ENCODE measurements at places on chromosomes 12 and 14. TPM values are rescaled to one million over a fixed set of nuclear protein-coding genes. Genes with fewer than 3 reads are reported as not detected.

LYSET gene
- total RNA-seq = 25.6 TPM

SERPINA1 gene
- 5.1 TPM for total RNA-seq

- no peaks in the 10 kb centered on the region for H3K36me3 ChIP-seq
- H3K4me1 ChIP-seq = peaks cover 15% of the 10 kb centered on the region
- H3K27ac ChIP-seq = 0 out of 2 replicates have a peak overlapping the region, but pooled peaks have one; percentile 1
- H3K27me3 ChIP-seq = no peaks in the 10 kb centered on the region
- DNase-seq = no peak
Measured at GRCh38 chr12:12735301-12735700, 18.1 kb downstream of the CDKN1B start.

- H3K36me3 ChIP-seq = no peaks in the 10 kb centered on the region
- H3K4me1 ChIP-seq = peaks cover 43% of the 10 kb centered on the region
- DNase-seq = no peak
Measured at GRCh38 chr12:66668311-66668710, 10.6 kb downstream of the GRIP1 start.

MANSC4 gene
- total RNA-seq = not detected

GRCh38 chr12:122803937-122804336 is 29.6 kb downstream of the CCDC62 start:
- H3K4me1 ChIP-seq = no peaks in the 10 kb centered on the region
- H3K36me3 ChIP-seq = no peaks in the 10 kb centered on the region
- H3K27ac ChIP-seq = no peak overlapping the region
- H3K4me3 ChIP-seq = no peak overlapping the region

IGF1 gene
- not detected for total RNA-seq

GSC gene
- 1.6 TPM for total RNA-seq

- H3K27me3 ChIP-seq = peaks cover 9% of the 10 kb centered on the region
- H3K4me3 ChIP-seq = no peak overlapping the region
- no peak for DNase-seq
- H3K4me1 ChIP-seq = no peaks in the 10 kb centered on the region
Measured at GRCh38 chr12:48910196-48910595, 15.1 kb downstream of the FKBP11 start.

Data from WTC11 (cell line).